ENCODE measurements at places on chromosomes 7 and 10. TPM values are rescaled to one million over a fixed set of nuclear protein-coding genes. Genes with fewer than 3 reads are reported as not detected.
A peak's percentile ranks its signal among the peaks of the same experiment; 100 is the strongest.

The COBL gene
- not detected for total RNA-seq

The ASIC3 gene
- total RNA-seq: 6.2 TPM

The SEC23IP gene
- 32.0 TPM for total RNA-seq

The TMEM178B gene
- total RNA-seq: not detected

- no peak for DNase-seq
Observed at GRCh38 chr10:21490711-21491105, 34.8 kb downstream of the SKIDA1 start.

- DNase-seq: no peak
Observed at GRCh38 chr7:24851786-24852185, 94.5 kb upstream of the GSDME start.

GRCh38 chr7:123658023-123658422 lies 2.4 kb downstream of the LMOD2 start:
- no peak for DNase-seq

DNA sequence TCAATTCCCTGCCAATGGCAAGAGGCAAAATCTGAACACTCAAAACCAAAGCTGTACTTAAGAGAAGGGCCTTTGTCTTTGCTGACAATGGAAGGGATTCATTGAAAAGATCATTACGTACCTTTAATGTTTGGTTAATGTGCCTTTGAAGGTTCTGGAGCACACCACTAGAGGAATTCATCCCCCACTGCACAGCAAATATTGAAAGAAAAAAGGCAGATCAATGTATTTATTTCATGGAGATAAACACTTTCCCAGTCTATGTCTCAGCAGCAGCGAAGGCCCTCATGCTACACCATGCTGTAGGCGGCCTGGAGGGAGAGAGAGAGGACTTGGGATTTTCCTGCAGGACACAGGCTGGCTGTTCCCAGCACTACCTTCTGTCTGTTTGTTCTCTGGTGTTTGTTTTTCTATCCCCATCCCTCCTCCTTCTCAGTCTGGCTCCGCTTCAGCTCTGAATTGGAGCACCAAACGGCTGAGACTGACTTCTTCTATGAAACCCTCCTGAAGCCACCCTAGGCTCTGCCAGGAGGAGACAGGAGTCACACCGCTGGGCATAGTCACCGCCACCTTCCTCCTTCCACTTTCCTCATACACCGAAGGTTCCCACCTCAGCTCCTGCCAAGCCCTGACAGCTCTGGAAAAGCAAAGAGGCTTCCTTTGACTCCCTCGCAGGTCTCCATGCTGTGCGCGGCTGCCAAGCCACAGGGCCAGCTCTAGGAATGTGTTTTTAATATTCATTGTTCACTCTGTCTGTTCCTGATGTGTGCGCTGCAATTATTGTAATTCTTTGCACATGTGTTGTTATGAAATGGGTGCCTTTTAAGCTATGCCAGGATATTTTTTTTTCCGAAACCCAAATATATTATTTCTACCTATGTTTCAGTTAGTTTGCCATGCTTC lies 301.5 kb downstream of the FZD1 start:
- DNase-seq: no peak

DNA sequence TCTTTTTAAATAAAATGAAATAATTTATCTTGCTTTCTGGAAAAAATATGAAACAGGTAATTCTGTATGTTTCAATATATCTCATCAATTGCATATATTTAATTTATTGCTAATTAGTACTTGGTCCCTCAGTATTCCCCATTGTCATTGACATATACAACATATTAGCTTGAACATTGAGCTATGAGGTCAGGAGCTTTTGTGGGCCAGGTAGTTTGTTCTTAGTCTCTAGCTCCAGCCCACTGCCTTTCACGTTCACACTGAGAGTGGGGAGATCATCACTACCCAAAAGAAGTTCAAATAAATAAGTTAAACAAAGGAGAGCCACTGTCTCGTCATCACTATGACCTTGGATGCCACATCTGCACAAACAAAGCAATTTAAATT lies 54.7 kb upstream of the DKK1 start:
- no peak for DNase-seq

DNA sequence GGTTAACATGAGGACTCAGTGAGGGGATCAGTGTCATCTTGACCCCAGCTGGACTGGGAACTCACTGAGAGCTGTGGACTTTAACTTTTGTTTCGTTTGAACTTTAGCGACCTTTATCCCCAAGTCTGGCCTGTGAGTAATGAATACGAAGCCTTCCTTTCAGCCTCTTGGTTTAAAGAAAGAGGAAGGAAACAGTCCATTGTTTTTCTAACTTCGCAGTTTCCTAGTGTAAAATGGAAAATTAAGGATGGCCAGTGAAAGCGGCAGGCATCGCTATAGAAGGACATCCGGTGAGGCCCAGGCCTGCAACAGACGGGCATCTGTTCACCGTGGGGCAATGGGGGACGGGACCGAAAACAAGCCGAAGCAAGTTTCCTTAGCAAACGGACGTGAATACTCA lies 44.1 kb upstream of the ADO start:
- no peak for DNase-seq

DNA sequence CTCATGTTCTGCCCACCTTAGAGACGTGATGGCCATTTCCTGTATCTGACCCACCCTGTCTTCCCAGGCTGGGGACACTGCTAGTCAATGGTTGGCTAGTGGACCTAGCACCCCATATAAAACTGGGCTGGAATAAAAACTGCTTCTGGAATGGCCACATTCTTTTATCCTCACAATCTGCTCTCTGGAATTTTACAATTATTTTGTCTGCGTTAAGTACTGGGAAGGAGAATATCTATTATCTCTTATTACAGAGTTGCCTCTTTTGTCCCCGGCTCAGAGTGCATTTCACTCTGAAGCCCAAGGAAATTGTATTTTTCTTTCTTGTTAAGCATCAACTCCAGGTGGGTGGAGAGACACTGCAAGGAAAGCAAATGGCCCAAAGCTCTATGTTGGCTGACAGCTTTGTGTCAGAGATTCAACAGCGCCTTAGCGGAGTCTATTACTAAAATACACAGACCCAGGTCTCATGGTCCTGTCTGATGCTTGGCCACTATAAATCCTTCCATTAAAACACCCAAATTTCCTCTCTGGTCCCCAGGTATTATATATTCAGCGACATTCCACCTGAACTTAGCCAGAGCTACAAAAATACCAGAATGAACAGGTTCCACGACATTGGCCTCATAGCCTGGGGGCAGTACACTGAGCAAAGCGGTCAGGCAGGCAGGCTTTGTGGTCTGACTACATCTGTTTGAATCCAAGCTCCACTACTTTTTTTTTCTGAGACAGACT lies 121.7 kb downstream of the PRPF18 start:
- DNase-seq: no peak

DNA sequence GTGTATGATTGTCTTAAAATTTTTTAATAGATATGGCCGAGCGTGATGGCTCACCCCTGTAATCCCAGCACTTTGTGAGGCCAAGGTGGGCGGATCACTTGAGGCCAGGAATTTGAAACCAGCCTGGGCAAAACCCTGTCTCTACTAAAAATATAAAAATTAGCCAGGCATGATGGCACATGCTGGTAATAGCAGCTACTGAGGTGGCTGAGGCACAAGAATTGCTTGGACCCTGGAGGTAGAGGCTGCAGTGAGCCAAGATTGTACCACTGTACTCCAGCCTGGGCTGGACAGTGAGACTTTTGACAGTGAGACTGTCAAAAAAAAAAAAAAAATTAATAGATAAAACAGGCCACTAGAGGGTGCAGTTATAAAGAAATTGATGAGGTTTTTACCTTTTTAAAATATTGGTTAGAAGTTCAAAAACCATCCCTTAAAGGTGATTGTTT lies 20.5 kb downstream of the NOM1 start:
- peak; percentile 62 for DNase-seq

DNA sequence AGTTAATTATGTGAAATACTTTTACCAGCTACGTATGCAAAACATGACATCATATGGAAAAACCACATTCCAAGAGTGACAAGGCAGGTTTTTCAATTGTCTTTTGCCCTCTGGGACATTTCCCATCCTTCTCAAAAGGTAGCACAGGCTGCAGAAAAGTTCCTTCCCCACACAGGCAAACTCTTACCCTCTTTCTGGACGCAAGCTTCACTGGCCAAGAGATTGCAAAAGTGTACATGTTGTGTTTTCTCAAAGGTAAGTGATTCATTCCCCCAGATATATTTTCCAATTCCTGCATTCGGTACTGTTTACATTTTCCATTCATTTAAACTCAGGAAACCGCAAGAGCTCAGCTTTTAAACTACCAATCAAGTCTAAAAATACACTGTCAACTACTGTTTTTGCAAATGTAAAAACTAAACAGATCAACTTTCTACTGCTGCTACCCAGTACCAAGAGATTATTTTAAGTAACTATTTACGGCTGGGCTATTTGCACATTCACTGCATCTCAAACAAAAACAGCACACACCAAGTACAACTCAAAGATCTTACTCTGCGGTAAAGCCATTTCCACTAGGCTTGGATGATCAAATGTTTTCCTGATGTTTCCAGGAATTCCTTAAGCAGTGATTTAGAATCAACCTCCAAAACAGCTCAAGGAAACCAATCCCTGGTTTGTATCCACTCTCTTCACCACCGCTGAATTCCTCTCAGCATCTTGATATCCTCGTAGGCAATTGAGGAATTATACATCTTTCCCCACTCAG lies 233.6 kb upstream of the CCDC6 start:
- DNase-seq: no peak

DNA sequence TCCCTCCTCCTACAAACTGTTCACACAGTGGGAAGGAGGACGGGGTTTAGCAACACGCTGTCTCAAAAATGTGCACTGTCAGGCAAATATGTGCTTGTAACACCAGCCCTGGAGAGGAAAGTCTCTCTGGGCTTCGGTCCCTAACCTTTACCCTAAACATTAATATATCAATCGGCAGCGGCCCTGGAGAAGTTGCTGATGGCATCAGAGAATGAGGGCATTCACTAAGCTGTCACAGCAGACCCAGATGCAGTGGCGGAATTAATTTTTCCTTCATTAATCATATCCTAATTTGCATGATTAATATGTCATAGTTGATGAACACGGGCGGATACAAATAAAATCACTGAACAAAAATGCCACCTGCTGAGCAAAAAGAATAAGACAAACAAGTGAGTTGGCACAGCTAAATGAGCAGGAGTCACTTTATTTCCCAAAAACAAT lies 45.2 kb upstream of the INSIG1 start:
- DNase-seq: peak; percentile 44

GRCh38 chr7:93039786-93040185 lies 78.0 kb downstream of the SAMD9 start:
- no peak for DNase-seq

GRCh38 chr7:92847305-92847704 lies 10.9 kb upstream of the CDK6 start:
- DNase-seq: no peak

DNA sequence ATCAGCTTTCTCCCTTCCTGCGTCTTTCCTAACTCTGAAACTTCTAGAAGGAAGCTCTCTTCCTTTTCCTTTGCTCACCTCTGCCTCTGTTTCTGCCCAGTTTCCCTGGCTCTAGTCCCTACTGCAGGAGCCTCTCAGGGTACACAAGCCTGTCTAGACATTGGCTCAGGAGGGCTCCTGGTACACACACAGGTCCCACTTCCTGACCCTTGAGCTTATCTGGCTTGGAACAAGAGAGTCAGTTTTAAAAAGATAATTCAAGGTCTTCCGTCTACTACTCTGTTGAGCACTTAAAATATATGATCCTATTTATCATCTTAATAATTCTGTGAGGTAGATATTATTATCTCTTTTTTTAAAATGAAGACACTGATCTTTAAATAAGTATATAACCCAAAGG lies 140.7 kb downstream of the RTKN2 start:
- no peak for DNase-seq

DNA sequence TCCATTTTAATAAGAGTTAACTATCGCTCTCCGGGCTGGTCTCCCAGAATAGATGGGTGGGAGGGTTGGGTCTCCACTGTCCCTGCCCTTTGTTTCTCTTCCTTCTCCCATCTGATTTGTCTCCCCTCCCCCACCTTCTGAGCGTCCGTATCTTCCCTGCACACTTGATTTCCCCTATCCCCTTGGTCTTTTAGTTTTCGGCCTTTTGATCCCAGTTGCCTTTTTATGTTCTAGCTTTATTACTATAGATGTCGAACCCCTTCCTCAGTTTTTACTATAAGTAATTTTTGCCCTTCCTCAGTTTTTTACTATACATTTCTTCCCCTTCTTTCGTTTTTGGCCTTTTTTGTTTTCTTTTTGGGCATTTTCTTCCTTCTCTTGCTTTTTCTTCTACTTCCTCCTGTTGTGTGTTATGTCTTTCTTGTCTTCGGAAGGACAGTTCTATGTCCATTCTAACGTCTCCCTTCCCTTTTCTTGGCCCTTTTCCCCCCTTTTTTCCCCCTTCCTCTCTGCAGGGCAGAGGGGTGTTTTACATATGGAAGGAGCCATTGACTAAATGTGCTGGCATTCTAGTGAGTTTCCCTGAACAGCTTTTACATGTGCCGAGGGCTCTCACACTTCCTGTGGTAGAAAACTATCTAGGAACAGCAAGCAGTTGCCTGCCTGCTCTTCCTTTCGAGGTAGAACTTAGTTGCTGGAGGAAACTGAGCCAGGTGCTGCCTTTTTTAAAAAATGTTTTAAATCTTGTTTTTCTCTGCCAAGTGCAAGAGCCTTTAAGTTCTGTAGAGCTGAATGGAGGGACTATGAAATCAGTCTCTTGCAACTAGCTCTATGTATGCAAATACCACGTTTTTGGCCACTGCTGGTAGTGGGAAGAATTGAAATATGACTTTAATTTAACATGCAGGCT lies 2.8 kb downstream of the TET1 start:
- DNase-seq: peak; percentile 49

GRCh38 chr10:113644185-113645120 lies 19.4 kb downstream of the NRAP start:
- no peak for DNase-seq

DNA sequence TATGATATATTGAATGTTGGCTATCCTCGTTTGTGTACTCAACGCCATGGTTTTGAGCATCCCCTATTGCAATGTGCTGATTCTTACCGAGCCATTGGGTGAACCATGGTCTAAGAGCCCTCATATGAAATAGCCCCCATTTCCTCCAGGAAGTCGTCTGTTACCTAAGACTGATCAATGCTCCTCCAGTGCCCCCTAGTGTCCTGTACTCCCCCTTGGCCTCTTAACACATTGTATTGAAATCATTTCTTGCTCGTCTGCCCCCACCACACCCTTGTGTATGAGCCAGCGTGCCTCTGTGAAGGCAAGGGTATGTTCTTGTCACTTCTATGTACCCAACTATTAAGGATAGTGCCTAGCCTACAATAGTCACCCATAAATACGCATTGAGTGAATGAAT lies 11.2 kb upstream of the SLC35B4 start:
- DNase-seq: peak; percentile 91

- peak; percentile 43 for DNase-seq
Observed at GRCh38 chr7:77538281-77539212, 1.5 kb downstream of the PTPN12 start.

GRCh38 chr10:77282163-77282562 lies 355.4 kb downstream of the KCNMA1 start:
- DNase-seq: no peak

DNA sequence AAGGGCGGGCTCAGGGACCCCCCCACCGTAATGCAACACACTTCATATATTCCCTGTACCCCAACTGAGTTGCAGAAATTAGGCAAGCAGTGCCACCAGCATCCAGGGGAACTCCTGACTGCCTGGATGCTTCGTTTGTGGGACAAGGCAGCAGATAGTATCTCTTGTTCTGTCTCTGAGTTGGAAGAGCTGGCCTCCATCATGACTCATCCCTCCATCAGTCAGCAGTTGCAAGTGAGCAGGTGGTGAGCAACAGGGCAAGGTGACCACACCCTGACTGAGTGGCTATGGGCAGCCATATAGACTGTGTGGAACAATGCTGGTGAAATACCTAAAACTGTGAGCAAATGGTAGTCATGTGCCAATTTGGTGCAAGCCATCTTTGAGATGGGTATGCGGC lies 22.8 kb upstream of the ADAMTS14 start:
- DNase-seq: peak; percentile 2

GRCh38 chr10:88439932-88440331 lies 143.2 kb downstream of the RNLS start:
- DNase-seq: no peak

All from Karpas-422 (cell line).